ENCODE measurements at places on chromosomes 12 and 14.

DNA sequence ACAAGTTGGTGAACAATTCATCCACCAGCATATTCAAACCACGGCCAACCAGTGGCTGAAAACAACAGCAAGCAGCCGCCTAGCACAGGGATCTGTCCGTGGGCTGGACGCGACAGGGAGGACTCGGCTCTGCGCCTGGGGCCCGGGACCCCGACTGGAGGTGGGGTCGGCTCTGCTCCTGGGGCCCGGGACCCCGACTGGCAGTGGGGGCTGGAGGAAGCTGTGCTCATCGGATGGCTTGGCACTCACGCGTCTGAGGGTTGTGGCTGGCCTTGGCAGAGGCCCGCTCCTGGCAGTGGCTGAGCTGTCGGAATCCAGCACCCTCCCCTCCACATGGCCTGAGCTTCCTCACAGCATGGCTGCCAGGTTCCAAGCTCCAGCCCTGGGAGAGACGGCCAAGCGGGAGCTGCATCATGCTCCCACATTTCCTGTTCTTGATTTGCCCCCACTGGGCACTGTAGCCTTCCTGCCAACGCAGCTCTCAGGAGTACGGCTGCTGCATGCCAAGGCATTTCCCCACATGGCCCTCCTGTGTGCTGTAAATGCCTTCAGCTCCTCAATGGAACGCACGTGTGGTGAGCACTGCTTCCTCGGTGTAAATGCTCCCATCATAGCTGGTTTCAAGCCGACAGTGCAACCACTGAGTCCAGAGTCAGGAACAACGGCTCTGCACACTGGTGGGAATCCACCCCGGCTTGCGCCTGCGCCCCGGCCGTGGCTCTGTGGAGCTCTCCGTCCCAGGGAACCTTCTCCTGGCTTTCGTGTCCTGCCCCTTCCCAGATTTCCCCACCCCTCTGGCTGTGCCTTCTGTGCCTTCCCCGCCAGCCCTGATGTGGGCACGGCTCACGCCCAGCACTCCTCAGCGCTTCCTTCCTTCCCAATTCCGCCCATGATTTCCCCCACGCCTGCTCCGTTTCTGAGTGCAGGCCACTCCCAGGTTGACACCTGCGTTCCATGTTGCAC, 7.3 kb upstream of the GALNT9 start:
- DNase-seq, result no peak

DNA sequence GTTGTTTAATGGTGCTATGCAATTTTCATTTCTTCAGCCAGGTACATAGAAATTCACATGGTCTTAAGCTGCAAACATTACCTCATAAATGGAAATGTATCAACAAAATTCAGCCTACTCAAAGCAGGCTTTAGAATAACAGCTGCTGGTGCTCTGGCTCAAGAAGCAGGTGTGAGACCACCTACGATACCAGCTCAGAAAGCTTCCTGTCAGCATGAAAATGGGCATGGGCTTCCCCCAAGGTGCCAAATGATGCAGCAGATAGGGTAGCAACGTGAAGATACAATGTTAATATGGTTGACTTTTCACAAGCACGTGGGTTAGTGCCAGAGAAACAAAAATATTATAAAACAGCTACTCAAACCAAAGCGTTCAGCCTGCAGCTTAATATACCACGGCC, 343.4 kb upstream of the PRICKLE1 start:
- no peak for DNase-seq

DNA sequence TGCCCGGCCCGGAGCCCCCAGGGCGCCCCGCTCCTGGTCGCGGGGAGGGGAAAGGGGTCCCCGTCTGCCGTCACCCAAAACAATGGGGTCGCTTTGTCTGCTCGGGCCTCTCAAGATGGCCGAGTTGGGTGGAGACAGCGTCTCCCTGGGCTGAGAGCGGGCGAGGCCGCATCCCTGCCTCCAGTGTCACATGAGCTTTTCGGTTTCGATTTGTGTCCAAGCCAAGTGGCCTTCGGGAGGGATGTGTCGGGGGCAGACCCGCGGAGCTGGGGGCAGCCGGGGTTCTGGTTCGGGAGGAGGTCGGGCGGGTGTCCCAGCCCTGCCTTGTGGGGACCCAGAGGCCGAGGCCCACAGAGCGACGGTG, 790 bp downstream of the DYNC1H1 start:
- peak; percentile 56 for DNase-seq

- peak; percentile 42 for DNase-seq
Measured at GRCh38 chr12:82383930-82384552, 25.7 kb downstream of the METTL25 start.

DNA sequence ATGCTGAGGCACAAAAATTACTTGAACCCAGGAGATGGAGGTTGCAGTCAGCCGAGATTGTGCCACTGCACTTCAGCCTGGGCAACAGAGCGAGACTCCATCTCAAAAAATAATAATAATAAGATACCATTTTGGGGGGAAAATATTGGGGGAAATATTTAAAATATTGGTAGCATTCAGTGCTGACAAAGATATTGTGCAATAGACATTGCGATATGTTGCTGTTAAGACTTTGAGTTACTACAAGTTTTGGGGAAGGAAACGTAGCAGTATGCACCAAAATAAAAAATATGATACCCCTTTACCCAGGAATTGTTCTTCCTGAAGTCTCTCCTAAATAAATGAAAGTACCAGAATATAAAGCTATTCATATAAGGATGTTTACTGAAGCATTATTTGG, 37.7 kb upstream of the MYBPC1 start:
- no peak for DNase-seq

DNA sequence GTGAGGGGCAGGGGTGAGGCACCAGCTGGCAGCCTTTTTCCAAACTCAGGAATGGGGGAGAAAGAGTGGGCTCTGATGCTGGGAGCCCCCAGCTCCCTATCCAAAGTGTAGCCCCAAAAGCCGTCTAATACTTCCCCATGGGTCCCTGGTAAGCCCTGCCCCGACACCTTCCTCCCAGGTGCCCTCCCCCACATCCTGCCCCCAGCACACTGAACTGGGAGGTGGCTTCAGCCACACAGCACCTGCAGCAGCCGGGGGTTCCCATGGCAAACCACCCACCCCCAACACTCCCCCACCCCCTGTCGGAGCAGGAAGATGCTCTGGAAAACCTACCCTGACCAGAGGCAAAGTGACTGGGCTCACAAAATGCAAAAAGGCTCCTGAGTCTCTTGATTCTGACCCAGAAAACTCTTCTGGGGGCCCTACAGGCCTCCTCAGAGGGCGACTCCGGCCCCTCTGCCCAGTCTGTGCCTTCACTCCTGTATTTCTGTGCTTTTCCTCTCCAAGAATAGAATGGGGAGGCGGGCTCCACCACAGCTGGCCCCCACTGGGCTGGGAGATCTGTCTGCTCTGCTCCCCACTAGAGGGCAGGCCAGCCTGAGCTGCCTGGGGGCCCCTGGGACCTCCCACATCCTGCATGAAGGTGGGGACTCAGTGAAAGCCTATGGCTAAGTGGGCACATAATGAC, 81.6 kb downstream of the ITPK1 start:
- DNase-seq, result no peak

DNA sequence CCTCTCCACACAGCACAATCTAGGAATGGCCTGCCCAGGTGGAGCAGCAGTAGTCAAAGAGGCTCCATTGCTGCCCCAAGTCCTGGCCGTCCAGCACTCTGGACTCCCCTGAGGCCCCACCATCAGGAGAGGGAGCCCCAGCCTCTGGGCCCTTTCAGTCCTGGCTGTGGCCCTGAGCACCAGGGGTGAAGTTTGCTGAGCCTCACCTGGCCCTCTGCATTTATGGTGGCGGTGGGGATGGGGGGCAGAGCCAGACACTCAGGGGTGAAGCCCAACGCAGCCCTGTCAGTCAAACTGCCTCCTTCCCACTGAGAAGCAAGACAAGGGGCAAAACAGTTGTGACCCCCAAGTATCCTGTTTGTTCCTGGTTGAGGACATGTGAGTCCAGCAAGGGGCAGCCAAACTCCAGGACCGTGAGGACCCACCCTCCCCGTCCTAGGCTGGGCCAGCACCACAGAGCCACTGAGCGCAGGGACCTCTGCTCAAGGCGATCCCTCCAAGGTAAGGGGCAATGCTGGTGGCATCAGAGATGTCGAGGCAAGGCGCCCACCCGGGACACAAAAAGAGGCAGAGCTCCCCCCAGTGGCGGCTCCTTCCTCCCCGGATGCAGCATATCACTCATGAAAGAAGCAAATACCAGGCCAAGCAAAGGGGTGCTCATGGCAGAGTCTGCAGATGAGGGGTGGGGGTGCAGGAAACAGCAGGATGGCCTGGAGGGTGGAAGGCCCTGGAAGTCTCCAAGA, 4.8 kb upstream of the AMN start:
- peak; percentile 41 for DNase-seq

- DNase-seq, result no peak
Measured at GRCh38 chr14:63710497-63710896, 17.4 kb downstream of the SGPP1 start.

GRCh38 chr14:90058876-90059458, 2.8 kb upstream of the KCNK13 start:
- no peak for DNase-seq

- no peak for DNase-seq
Measured at GRCh38 chr12:100251917-100252316, 15.0 kb downstream of the DEPDC4 start.

- no peak for DNase-seq
Measured at GRCh38 chr12:56146492-56147460, 5.6 kb upstream of the MYL6B start.

DNA sequence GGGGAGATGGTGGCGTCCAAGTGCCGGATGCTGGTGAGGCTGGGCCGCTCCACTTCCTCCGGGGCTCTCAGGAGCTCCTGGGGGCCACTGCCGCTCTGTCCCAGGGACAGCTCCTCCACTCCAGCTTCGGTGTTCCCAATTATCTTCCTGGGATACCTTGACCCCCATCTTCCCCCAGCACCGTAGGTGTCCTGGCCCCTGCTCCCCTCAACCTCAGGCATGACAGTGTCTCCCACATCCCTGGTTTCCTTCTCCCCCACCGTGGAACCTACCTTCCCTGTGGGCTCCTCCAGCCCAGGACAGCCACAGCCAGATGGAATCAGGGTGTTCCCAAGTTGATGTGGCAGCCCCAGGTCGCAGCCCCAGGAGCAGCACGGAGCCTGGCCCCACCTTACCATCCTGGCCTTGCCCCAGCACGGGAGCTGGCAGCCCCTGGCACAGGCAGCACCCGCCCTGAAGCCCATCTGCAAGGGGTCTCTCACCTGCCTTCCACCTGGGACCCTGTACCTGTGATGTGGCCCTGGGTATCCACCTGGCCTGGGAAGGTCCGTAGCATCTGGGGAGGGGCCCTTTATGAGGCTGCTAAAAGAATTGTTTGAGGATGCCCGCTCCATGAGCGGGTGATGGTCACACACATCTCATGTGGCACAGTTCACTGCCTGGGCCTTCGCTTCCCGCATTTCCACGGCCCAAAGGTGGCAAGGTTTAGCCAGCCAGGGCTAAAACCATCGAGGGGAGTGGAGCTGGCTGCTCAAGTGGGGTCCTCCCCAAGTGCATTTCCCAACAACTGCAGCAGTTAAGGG, 4.1 kb downstream of the TMEM121 start:
- no peak for DNase-seq

DNA sequence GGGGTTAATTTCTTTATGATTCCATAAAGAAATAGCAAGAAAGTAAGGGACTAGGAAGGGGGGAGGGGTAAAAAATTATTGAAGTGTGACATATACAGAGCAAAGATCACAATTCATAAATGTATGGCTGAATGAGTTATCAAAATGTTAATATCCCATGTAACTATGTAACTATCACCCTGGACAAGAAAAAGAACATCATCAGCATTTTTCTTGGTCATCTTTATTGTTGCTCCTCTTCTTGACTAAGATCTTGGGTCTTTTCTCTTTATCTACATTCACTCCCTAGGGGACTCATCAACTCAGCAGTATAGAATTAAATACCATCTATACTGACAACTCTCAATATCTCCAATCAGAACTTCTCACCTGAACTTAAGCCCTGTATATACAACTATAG, 57.5 kb downstream of the CAND1 start:
- DNase-seq, result no peak

DNA sequence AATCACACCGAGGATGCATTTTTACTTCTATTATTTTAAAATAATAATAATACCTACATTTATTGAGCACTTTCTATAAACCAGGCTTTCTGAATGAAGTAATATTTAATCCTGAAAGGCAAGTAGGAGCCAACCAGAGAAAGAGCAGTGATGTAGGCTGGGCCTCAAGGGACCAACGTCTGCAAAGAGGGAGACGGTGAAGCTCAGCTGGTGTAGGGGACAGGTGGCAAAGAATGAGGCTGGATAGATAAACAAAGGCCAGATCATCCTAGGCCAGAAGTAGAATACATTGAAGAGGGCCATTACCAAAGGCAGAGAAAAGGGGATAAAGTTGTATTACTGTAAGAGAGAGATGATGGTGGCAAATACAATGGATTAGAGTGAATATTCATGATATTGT, 810 bp upstream of the TMBIM4 start:
- no peak for DNase-seq

- DNase-seq, result no peak
Measured at GRCh38 chr12:124740691-124741137, 123.0 kb downstream of the SCARB1 start.

DNA sequence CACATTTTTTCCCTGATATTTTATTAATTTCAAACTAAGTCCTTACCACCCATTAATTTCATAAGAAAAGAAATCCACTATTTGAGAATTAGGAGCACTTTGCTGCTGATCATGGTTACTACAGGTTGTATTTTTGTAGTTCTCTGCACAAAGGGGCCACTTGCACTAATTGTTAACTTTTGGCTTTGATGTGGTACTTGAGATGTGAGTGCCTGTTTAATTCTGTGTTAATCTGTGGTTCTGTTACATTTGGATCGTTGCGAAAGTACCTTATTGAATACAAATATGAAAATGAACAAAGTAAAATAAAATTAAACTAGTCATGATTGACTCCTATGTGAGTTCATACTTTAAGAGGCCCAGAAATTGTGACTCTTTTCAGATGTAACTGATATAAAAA, 374.9 kb upstream of the RGS6 start:
- DNase-seq, result no peak

GRCh38 chr12:88985631-88986030, 366.7 kb downstream of the DUSP6 start:
- DNase-seq, result no peak

DNA sequence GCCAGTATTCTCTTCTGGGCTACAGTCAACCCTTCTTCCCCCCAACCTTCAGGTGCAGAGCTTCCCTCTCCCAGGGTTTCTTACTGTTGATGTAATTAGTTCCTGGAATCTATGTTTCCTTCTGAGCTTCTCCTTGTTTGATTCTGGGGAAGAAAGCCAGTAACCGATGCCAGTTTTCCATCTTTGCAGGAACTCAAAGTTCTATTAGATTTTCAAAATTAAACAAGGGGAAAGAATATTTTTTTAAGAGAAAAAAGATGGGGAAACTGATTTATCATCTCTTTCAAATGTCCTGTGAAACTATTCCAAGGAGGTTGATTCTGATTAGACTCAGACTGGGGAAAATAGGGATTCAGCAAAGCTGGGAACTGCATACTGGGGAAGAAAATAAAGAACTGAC, 17.9 kb upstream of the FAM234B start:
- no peak for DNase-seq
